ENCODE measurements at places on chromosomes 1 and 21.
A peak's percentile ranks its signal among the peaks of the same experiment; 100 is the strongest.

- no peak for DNase-seq
These were observed 207.2 kb upstream of the C1orf87 start for GRCh38 chr1:60280819-60281218.

DNA sequence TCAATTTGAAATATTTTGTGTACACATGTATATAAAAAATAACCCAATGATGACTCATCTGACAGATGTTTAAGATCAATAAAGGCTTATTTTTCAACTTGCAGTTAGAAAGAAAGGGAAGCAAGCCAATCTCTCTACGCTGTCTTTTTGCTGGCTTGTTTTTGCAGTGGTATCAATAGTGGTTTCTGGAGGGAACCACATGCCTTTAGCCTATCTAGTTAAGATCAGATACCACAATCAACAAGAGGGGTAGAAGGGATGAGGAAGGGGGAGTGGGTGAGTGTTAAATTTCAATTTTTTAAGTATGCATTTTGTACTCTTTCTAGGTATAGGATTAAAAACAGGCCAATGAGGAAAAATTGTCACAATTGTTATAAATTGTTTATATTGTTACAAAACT is 276.2 kb downstream of the KCNH1 start:
- DNase-seq, result no peak

DNA sequence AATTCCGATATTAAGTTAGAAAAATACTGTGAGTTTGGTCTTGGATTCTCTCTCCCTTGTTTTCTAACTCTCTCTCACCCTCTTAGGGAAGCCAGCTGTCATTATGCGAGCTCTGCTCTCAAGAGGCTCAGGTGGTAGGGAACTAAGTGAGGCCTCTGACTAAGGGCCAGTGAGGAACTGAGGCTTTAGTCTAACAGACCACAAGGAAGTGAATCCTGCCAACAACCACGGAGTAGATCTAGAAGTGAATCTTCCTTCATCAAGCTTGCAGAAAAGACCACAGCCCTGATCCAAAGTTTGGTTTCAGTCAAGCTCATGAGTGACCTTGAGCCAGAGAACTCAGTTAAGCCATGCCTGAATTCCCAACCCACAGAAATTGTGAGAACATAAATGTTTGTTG is 180.1 kb upstream of the PRMT6 start:
- DNase-seq, result no peak

GRCh38 chr1:53371121-53371666 is 43.3 kb upstream of the LRP8 start:
- no peak for DNase-seq

GRCh38 chr1:230647321-230647720 is 5.0 kb downstream of the COG2 start:
- no peak for DNase-seq

DNA sequence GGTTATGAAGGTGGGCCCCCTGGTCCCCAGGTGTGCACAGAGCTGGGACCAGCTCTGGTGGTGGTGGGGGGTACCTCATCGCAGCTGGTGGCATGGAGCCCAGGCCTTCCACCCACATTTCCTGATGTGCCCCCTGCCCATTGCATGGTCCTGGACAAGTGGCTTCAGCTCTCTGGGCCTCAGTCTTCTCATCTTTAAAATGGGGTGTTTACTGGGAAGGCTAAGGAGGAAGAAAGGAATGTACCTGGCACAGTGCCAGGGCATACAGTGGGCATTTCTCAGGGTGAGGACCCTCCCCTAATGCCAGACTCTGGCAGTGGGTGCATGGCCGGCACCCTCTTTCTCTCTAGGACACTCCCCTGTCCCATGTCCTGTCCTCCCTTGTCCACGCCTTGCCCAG is 7.5 kb downstream of the CLCNKB start:
- no peak for DNase-seq

DNA sequence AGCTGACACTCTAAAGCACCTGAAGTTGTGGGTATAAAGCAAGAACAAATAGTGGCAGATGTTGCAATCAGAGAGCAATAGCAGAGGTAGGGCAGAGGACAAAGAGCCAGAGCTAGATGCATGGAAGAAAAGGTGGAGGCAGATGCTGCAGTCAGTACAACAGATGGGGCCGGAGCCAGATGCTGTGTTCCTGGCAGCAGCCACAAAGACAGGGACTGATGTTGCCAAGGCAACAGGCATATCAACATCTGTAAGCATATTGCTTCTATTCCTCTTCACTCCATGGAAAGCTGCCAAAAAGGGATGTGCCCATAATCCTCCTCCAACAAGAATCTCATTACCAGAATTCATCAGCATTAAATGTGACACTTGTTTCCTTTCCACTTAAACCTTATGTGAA is 108.0 kb downstream of the TNNI3K start:
- DNase-seq, result peak; percentile 31

DNA sequence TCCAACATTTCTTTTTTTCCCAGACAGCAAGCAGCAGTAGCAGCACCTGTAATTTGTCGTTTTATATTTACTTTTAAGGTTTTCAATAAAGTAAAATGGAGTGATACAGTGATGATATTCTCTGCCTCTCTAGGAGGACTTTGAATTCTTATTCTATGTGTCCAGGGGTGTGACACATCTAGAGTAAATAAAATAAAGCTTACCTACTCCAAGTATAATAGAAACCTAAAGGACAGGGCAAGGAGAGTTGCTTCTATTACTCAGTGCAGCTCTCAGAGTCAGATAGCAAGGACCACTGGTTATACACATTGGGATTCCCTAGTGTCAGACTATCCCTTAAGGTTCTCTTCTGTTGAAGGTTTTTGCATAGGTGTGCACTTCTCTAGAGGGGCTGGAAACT is 95.9 kb downstream of the LMO4 start:
- DNase-seq, result no peak

- DNase-seq, result no peak
These were observed 1.7 kb downstream of the TMEM125 start for GRCh38 chr1:43271186-43272118.

GRCh38 chr1:1059494-1060280 is 14.4 kb downstream of the RNF223 start:
- DNase-seq, result peak; percentile 93

DNA sequence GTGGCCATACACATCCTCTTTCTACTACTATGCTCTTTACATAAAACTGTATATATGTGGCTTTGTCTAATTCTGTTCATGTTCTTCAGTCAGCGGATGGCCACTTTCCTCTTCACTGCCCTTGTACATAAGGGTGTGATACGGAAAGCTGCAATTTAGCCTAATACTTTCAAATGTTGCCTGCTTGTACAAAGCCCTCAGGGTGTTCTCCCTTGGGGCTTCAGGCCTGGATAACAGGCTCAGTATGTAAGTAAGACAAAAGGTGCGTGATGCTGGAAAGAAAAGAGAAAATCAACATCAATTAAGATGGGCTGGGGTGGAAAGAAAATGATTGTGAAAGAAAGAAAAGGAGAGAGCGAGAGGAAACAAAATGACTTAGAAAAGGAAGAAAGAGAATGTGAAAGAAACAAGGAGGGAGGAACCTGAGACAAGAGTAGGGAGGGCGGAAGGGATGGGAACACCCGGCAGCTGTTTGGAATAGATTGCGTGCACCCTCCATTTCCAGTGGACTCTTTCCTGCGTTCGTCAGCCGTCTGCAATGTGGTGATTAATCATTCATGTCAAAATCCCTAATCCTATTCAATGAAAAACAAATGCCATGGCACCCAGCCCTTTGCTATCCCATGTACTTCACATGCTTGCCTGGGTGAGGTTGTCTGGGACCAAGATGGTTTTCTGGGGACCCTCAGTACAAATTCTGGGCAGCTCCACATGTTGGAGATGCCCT is 553.6 kb downstream of the NUF2 start:
- DNase-seq, result no peak

DNA sequence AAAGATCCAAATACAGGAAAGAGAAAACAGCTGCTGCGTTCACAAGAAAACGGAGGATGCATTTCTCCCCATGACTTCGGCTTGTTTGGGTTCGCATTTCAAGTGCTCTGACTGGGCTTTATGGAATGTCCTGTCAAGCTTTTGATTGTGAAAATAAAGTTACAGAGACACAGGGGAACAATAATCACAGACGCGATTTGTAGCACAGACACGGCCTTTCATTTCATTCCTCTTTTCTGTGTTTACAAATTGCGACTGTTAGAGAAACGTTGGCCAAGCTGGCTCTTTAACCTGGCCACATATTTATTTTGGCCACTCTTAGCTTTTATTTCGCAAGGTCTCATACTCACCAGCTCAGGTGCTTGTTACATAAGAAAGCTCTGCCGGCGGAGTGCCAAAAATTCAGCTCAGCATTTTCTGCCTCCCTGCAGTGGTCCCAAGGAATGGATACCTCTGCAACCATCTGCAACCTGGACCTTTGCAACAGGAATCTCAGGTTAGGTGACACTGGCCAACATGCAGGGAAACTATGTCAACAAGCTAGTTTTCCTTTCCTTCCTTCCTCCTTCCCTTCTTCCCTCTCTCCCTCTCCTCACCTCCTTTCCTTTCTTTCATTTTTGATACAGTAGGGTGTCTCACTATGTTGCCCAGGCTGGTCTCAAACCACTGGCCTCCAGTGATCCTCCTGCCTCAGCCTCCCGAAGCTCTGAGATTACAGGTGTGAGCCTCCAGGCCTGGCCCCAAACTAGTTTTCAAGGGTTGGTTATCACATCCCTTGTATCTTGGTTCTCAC is 58.2 kb upstream of the SLC45A1 start:
- no peak for DNase-seq

- DNase-seq, result no peak
These were observed 93.5 kb downstream of the PRKAB2 start for GRCh38 chr1:147078606-147079399.

DNA sequence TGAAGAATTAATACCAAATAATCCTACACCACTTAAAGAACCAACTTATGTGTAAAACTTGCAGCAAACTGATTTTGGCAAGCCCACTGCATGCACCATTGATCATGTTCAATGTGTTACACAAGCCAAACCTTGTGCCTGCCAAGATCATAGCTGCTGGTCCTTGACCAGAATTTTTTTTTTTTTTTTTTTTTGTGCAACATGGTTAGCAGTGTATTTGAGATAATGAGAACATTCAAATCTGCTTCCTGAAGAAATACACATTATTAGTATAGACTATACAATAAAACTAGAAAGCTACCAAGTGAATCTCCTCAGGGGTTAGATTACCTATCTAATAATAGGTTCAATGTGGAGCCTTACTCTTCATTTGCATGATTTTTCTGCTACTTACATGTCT is 421.0 kb downstream of the MRPL39 start:
- no peak for DNase-seq

DNA sequence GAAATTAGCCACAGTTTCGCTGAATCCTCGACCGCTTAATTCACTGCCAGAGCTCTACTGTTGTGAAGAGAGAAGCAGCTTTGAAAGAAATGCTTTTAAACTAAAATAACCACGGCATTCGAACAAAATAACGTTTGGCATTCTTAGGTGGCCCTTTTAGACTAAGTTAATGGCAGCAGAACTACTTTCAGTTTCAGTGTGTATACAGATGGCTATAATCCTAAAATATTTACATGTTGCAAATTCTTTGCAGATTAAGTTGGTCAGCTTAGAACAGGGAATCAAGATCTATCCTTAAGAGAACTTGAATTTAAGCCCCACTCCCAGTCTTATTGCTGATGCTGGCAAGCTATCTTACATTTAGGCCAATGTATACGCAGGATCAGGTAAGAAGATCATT is 62.7 kb downstream of the ADSS2 start:
- no peak for DNase-seq

- DNase-seq, result no peak
These were observed 20.7 kb upstream of the ALDH4A1 start for GRCh38 chr1:18922848-18923755.

DNA sequence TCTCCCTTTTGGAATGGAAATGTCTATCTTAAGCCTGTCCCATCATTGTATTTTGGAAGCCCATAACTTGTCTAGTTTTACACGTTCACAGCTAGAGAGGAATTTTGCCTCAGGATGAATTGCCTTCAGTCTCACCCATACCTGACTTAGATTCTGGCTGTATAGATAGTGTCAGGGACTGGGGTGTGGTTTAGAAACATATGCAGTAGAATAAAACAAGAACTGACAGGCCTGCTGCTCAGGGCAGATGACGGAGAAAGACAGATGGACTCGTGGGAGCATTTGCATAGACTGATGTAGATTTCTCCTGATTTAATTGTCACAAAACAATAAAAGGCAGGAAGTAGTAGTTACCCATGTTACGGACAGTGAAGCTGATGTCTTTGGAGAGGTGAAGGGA is 166.7 kb downstream of the UCK2 start:
- DNase-seq, result no peak

- no peak for DNase-seq
These were observed 275.0 kb downstream of the NEGR1 start for GRCh38 chr1:72007312-72007711.

DNA sequence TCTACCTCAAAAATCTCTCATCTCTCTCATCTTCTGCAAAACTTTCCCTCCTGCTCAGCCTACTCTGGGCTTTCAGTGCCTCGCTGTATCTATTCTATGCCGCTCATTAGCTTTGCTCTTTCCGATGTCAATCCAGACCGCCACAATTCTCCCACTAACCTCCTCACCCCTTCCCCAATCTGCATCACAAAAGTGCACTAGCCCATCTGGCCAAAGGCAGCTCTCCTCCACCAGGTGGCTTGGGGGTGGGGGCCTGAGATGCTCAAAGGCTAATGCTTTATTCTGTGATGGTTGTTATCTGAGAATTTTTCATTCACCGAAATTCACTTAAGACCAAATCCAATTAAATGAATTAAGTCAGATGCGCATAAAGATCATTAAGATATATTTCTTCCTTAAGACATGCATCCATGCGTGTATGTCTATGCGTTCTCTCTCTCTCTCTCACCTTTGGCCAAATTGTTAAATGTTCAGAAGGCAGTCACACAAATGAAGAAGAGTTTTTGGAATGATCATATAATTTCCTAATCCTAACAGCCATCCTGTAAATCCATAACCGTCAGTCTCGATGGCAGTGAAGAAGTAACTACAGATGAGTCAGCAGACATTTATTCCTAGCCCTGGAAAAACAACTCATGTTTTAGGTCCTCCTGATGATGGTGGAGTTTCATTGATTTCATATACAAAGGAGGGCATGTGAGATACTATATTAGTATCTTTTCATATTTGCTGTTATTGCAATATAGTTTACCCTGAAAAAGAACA is 111.3 kb downstream of the C1orf21 start:
- DNase-seq, result no peak

- DNase-seq, result no peak
These were observed 477.9 kb downstream of the LMO4 start for GRCh38 chr1:87806379-87807094.

DNA sequence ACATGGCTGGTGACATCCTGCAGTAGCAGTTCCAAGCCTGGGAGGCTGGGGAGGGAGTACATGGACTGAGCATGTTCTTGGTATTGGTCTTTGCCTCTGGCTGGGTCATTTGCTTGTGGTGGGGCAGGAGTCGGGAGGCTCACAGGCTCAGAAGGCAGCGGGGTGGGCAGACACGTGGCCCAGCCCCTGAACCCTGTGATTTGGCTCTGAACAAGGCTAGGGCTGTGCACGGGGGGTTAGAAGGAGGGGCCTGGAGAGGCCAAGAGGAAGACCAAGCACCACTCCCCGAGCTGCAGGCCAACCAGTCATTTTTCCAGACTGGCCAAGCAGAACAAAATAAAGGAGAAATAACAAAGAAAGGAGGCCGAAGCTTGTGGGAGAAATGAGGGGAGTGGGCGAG is 9.7 kb upstream of the PRELP start:
- DNase-seq, result no peak

GRCh38 chr1:203126151-203126865 is 1.2 kb upstream of the ADORA1 start:
- DNase-seq, result no peak

All from NCI-H1930 (cell line).